ENCODE measurements at places on chromosomes 2 and 18.

DNA sequence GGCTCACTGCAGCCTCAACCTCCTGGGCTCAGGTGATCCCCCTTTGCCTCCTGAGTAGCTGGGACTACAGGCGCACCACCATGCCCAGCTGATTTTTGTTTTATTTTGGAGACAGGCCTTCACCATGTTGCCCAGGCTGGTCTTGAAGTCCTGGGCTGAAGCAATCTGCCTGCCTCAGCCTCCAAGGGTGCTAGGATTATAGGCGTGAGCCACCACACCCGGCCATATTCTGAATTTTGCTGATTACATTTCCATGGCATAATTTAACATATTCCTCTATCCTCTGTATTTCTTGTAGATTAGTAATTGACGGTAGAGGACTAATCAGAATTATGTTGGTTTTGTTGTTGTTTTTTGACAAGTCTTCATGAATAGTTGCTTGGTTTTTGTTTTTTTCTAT is 50.6 kb downstream of the MEX3C start:
- no peak for DNase-seq

- DNase-seq, result no peak
Measured at GRCh38 chr2:72989770-72990556, 72.6 kb downstream of the EMX1 start.

DNA sequence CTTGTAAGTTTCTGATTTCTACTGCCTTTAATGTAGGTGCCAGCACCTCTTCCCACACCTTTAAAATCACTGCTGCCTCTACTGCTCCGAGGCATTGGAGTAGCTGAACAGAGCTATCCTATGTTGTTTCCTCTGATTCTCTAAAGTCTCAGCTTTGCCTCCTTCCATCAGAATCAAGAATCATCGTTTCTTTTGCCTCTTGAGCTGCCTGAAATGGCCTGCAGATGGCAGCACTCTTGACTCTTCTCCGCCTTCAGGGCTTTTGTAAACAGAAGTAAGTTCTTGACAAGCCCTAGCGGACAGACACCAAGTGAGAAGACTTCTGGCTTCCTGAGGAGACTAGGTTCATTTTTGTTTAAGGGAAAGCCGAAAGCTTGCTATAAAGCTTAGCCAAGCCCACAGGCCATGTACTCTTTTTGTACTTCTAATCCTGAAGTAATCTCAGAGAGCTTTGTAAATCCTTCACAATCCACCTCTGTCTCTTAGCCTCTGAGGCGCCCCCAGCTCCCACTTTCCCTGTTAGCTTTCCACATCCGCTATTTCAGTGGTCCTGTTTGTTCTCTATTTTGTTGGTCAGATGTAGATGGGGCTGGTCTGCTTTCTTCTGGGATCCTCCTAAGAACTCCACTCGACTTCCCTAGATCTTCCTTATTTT is 48.4 kb downstream of the GTF3C3 start:
- DNase-seq, result peak; percentile 71

GRCh38 chr2:109519513-109519912 is 94.3 kb downstream of the SEPTIN10 start:
- no peak for DNase-seq

DNA sequence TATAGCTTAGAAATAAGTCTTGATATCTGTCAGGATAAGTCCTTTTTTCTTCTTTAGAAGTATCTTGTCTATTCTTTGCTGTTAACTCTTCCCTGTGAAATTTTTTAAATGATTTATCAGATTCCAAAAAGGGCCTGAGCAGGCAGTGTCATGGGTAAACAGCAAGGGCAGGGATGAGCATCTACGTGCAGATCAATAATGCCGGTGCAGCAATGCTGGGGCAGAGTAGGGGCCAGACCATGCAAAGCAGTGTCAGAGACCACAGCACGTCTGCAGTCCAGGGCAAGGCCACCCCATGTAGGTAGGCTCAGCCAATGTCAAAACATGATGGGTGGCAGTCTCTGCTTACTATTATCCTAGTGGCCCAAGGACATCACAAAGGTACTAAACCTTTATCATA is 182.2 kb downstream of the TMEM247 start:
- no peak for DNase-seq

DNA sequence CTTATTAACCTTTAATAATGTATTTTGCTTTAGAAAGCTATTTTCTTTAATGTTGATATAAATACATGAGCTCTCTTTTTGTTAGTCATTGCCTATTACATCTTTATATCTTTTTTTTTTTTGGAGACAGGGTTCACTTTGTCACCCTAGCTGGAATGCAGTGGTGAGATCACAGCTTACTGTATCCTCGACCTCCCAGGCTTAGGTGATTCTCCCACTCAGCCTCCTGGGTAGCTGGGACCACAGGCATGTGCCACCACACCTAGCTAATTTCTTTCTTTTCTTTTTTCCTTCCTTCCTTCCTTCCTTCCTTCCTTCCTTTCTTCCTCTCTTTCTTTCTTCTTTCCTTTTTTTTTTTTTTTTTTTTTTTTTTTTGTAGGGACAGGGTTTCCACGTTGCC is 15.4 kb downstream of the NAB1 start:
- no peak for DNase-seq

GRCh38 chr18:41858761-41859555 is 96.1 kb upstream of the PIK3C3 start:
- DNase-seq, result no peak

- DNase-seq, result no peak
Measured at GRCh38 chr18:25278394-25278793, 73.6 kb downstream of the ZNF521 start.

DNA sequence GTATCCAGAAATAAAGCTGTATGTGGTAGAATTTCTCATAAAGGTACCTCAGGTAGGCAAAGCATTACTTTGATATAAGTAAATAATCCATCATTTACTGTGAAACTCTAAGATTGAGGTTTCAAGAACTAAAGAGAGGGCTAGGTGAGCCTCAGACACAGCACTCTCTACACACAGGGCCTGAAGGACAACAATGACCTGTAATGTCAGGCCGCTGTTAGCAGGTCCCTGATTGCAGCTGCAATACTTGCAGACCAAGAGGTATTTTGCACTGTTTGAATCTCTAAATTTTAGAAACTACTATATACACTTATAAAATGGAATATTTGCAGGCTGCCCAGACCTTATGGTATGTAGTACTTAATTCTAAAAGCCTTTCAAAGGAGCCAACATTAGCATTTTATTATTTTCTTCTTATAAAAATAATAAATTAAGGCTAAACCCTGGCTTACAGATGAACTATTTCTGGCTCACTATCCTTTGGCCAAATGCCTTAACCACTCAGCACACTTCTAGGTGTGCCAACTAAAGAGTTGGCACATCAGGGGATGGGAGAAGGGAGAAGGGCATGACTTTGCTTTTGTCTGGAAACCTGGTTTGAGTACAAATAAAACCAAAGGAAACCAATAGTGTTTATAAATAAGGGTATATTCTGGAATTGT is 66.7 kb upstream of the SLC39A10 start:
- DNase-seq, result no peak

- DNase-seq, result no peak
Measured at GRCh38 chr2:72220170-72220569, 72.5 kb upstream of the CYP26B1 start.

DNA sequence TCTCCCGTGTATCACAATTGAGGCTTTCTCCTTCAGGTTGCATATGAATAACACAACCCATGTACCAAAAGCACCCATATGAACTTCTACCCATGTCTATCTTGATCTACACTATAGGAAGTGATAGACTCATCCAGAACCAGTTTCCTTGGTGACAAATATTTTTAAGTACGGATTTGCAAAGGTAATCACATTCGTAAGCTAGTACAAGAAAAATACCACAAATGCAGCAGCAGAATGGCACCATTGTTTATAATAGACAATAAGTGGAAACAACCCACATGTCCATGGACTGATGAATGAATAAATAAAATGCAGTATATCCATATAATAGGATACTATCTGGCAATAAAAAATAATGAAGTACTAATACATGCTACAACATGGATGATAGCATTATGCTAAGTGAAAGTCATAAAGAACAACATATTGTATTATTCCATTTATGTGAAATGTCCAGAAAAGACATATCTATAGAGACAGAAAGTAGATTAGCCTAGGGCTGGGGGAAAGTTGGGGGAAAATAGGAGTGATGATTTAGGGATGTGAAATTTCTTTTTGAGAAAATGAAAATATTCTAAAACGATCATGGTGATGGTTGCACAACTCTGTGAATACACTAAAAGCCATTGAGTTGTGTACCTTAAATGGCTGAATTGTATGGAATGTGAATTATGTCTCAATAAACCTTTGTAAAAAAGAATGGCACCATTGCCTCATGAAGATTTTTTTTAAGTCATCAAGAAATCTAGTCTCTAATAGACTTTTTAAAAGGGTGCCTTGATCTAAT is 3.4 kb upstream of the CCDC88A start:
- DNase-seq, result no peak

DNA sequence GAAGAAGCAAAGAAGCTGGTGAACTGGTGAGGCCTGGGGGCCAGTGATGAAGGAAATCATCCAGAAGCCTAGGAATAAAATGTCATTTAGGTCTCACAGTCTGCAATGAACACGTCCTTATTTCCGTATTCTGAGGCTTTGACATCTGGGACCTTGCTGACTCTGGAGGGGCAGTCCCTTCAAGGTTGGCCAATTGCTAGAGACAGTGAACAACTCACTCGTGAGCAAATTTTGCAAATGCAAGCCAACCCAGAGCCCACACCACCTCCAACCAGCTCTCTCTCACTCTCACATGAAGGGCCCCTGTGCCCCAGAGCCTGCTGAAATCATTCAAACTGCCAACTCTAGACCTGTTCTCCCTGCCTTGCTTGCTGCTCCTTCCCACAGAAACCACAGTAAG is 279.1 kb upstream of the LYPD1 start:
- no peak for DNase-seq

GRCh38 chr2:165406173-165406572 is 63.3 kb upstream of the CSRNP3 start:
- DNase-seq, result no peak

- peak; percentile 57 for DNase-seq
Measured at GRCh38 chr2:63055226-63056106, 4.8 kb downstream of the OTX1 start.

DNA sequence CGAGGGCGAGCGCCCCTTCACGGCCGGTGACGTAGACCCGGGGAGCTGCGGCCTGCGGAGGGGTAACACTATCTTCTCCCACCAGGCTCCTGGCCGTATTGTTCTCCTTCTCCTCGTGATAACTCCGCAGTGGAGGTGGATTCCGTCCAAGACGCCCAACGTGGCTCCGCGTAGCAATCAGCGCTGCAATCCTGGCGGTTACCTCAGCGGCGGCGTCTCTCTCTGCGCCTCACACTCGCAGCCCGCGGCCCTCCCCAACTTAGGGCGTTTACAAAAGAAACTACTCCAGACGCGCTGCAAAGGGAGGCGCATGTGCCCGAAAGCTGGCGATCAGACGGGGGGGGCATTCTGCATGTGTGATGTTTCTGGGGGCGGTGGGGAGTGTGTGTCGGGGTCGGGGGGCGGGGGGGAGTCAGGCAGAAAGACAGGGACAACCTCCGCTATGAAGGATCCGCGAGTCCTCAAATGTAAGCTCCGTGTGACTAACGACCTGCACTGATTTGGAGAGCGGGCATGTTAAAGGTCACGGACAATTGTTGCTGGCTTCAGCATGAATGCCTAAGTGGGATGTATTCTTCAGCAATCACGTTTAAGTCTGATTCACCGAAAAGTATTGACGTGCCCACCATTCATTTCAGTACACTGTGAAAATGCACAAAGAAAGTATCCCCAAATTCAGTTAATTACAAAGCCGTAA is 1.3 kb upstream of the ZNF516 start:
- DNase-seq, result peak; percentile 69

DNA sequence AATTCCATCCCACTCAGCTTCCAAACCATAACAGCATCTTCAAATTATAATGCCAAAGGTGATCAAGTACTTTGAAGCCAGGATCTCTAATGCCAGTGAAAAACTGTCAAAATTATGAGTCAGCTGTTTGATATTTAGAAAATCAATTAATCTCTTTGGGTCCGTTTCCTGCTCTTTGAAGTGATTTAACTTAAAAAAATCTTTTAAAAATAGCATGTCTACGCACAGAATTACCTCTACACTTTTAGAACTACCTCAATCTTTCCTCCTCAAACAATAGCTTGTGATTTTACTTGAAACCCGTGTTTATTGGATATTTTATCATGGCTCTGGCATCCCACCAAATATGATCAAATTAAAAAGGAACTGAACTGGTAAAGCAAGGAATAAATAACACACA is 31.3 kb upstream of the TANK start:
- no peak for DNase-seq

- DNase-seq, result peak; percentile 12
Measured at GRCh38 chr18:47748093-47748796, 182.2 kb downstream of the SMAD2 start.

DNA sequence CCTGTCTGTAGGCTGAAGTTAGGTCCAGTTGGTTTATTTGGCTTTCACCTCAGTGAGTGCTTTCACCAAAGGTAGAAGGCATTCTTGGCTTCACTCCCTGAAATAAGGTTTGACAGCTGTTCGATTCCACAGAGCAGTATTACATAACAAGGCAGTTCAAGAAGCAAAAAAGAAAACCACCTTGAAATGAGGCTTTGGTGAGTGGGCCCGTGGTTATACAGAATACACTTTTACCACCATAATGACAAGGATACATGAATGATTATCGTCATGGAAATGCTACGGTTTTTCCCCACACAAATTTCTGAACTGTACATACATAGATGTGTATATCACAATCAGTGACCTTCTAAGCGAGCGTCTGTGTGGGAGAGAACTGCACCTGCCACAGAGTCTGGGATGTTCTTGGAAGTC is 80.0 kb upstream of the CHRNA1 start:
- DNase-seq, result no peak

DNA sequence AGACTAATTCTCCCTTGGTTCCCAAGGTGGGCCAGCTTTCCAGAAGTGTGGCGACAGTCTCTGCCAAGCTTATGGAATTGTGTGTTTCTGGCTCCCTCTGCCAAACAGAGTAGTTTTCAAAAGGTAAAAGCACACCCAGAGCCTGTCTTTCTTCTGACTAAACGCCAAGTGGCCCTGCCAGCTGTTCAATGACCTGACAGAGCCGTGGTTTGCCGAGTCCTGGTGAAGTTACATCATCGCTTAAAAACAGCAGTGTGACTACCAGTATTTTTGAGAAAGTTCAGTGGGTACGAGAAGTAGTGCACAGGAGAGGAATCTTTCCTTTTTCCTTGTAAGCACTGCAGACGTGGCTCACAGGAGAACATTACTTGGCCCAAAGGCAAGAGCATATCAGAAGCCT is 1.9 kb downstream of the PER2 start:
- no peak for DNase-seq

DNA sequence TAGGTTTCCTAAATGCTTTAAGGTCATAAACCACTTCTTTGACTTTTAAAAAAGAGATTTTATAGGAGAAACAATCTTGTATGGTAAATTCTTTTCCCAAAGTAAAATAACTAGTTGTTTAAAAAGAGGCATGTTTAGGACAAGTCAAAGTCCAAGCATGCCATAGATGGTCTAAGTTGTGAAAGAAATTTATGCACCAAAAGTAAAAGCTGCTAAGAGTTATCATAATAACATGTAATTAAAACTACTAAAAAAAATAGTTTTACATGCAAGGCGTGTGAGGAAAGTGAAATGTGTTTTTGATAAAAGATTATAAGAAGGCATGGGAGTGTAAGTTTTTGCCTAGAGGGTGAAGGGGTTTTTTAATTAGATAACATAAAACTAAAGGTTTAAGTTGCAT is 22.5 kb downstream of the FAM210A start:
- DNase-seq, result no peak

GRCh38 chr2:142100970-142101369 is 29.8 kb downstream of the LRP1B start:
- DNase-seq, result no peak

- DNase-seq, result peak; percentile 14
Measured at GRCh38 chr2:238238311-238238765, 1.5 kb downstream of the HES6 start.

GRCh38 chr2:22887845-22888244 is 497.1 kb upstream of the KLHL29 start:
- no peak for DNase-seq

- DNase-seq, result no peak
Measured at GRCh38 chr18:5294113-5294456, 1.4 kb downstream of the ZBTB14 start.
